Activated CD8-positive, alpha-beta memory T cell treated with anti-CD3 and anti-CD28 coated beads, Interleukin-2, amount 50 U/mL, for 48 hours (primary cell): ENCODE measurements at places on chromosomes 7 and 10.

- no peak for DNase-seq
These were observed 92.4 kb upstream of the SGCE start for GRCh38 chr7:94748376-94748775.

DNA sequence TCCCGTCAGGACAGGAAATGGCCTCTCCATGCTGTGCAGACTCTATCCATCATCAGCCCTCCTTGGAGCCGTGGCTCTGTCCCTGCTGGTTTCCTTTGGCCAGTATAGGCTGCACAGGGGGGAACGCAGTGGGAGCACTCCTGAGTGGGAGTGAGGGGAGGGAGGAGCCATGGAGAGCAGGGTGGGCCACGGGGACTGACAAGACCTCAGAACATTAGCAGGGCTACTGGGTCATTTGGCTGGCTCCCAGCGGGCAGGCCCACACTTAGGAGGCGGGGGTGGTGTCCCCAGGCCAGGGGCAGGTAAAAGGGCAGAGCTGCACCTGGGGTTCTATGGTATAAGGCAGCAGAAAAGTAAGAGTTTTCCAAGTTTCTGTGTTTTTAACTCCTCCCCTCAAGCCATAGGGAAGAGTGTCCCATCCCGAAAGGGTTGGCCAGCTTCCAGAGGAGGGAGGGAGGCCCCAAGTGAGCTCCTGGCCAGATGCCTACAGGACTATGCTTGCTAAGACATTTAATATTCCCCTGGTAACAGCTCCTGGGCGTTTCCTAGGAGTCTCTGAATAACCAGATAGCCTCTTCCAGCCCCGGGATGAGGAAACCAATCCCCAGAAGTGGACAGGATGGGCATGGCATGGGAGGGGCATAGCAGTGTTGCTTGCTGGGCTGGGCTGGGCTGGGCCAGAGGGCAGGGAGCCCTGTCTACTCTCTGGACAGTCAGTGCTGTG is 5.5 kb upstream of the OPN4 start:
- DNase-seq, result peak; percentile 36

GRCh38 chr7:85474234-85474633 is 287.4 kb upstream of the SEMA3D start:
- no peak for DNase-seq

GRCh38 chr7:26912933-26913536 is 48.6 kb upstream of the SKAP2 start:
- DNase-seq, result no peak

GRCh38 chr10:132310701-132311337 is 3.1 kb upstream of the STK32C start:
- no peak for DNase-seq

- no peak for DNase-seq
These were observed 26.3 kb downstream of the CRCP start for GRCh38 chr7:66140924-66141323.

DNA sequence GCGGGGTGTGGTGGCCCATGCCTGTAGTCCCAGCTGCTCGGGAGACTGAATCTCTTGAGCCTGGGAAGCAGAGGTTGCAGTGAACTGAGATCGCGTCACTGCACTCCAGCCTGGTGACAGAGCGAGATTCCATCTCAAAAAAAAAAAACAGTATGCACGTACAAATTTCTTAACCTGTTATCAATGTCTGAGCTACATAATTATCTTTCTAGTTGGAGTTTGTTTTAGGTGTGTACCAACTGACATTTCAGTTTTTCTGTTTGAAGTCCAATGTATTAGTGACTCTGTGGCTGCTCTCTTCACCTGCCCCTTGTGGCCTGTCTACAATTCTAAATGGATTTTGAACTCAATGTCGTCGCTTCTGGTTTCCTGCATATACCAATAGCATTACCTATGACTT is 40.3 kb downstream of the CD36 start:
- DNase-seq, result no peak
